Endothelial cell (in vitro differentiated cells): ENCODE measurements at places on chromosomes 5 and 9. TPM values are rescaled to one million over a fixed set of nuclear protein-coding genes. Genes with fewer than 3 reads are reported as not detected.

DNA sequence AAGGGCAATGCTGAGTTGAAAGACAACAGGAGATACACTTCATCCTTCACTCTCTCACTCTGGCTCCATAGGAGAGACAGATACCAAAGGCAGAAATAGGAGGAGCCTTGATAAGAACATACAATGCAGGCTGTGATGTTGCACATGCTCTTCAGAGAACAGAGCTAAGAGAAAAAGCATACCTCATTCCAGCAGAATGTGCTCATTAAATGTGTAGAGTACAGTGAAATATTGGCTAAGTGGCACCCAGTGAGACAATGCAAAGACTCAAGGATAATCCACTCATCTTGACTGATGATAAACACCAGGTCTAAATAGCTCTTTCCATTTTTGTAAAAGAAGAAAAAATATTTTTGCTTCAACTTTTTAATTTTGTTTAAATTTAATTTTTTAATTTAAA, 139.7 kb downstream of the OR2K2 start:
- no peak overlapping the region for H3K4me3 ChIP-seq
- DNase-seq: no peak
- no peaks in the 10 kb centered on the region for H3K36me3 ChIP-seq
- no peaks in the 10 kb centered on the region for H3K4me1 ChIP-seq
- H3K27ac ChIP-seq: no peak overlapping the region

DNA sequence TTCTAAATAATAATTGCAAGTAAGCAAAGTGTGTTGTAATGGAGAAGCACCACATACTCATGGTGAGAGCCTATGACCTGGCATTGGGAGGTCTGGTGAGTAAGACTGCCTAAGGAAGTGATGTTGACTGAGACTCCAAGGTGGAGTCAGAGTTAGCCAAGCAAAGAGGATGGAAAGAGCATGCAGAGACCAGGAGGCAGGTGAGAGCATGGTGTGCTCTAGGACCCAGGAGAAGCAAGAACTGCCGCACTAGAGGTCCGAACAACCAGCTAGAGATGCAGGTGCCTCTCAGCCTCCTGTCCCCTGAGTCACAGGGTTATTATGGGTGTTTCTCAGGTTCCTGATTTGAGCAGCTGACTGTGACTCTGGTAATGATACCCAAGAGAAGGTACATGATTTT, 27.3 kb downstream of the ANP32B start:
- H3K27me3 ChIP-seq: peaks cover 3% of the 10 kb centered on the region
- H3K27ac ChIP-seq: no peak overlapping the region
- DNase-seq: peak; percentile 14
- H3K4me3 ChIP-seq: no peak overlapping the region
- H3K36me3 ChIP-seq: peaks cover 36% of the 10 kb centered on the region

DNA sequence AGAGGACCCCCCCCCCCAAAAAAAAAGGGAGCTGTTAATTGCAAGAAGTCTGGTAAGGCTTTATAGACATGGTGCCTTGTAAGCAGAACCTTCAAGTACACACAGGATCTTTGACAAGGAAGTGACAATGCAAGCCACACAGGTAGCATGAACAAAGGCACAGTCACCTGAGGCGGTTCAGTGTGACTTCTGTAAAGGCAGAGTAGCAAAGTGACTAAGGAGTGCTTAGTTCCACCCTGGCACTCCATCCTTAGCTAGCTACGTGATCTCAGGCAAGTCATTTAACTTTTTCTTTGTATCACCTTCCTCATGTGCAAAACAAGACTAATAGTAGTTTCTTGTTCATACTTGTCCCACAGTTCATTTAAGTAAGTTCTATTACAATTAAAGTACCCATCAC, 282.0 kb downstream of the PRELID2 start:
- no peaks in the 10 kb centered on the region for H3K27me3 ChIP-seq
- no peaks in the 10 kb centered on the region for H3K4me1 ChIP-seq
- H3K4me3 ChIP-seq: no peak overlapping the region
- H3K36me3 ChIP-seq: no peaks in the 10 kb centered on the region
- no peak overlapping the region for H3K27ac ChIP-seq

Gene CNTLN
- 7.4 TPM for total RNA-seq

- no peak overlapping the region for H3K4me3 ChIP-seq
- H3K4me1 ChIP-seq: no peaks in the 10 kb centered on the region
- no peaks in the 10 kb centered on the region for H3K27me3 ChIP-seq
- no peaks in the 10 kb centered on the region for H3K36me3 ChIP-seq
- no peak for DNase-seq
Observed at GRCh38 chr5:128579093-128579492, 41.0 kb upstream of the FBN2 start.

DNA sequence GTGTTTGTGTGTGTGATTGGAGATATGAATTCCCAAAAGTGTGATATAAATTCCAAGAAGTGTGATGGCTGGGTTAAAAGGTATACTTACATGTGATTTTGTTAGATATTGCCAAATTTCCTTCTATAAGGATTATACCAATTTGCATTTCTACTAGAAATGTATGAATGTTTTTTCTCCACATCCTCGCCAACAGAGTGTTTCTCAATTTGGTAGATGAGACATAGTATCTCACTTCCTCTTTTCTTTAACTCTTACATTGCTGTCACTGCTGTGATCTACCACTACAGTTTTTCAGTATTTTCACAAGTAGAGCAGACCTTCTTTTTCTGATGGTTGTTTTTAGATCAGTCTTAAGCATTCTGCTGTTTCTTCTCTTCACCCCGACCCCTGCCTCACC, 111.3 kb downstream of the FER start:
- peaks cover 4% of the 10 kb centered on the region for H3K4me1 ChIP-seq
- H3K27ac ChIP-seq: no peak overlapping the region
- DNase-seq: no peak
- H3K27me3 ChIP-seq: no peaks in the 10 kb centered on the region
- no peak overlapping the region for H3K4me3 ChIP-seq

Gene RAPGEF1
- 226 TPM for total RNA-seq

- DNase-seq: no peak
- H3K4me1 ChIP-seq: peaks cover 13% of the 10 kb centered on the region
- no peak overlapping the region for H3K27ac ChIP-seq
- peaks cover 2% of the 10 kb centered on the region for H3K27me3 ChIP-seq
- no peak overlapping the region for H3K4me3 ChIP-seq
Observed at GRCh38 chr9:87434366-87434765, 63.3 kb upstream of the DAPK1 start.

DNA sequence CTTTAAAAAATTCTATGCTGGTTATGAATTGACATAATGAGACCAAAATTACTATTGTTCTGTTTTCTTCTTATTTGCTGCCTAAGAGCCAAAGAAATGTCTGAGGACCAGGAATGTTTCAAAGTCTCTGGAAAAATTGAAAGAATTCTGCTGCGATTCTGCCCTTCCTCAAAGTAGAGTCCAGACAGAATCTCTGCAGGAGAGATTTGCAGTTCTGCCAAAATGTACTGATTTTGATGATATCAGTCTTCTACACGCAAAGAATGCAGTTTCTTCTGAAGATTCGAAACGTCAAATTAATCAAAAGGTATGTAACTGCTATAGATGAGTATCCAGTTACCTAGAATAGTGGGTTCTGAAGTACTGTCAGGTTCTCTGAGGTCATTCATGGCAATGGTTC, 10.3 kb upstream of the DHFR start:
- no peak overlapping the region for H3K4me3 ChIP-seq
- DNase-seq: no peak
- H3K27ac ChIP-seq: no peak overlapping the region
- peaks cover 5% of the 10 kb centered on the region for H3K27me3 ChIP-seq
- H3K4me1 ChIP-seq: no peaks in the 10 kb centered on the region
- peaks cover 3% of the 10 kb centered on the region for H3K36me3 ChIP-seq

DNA sequence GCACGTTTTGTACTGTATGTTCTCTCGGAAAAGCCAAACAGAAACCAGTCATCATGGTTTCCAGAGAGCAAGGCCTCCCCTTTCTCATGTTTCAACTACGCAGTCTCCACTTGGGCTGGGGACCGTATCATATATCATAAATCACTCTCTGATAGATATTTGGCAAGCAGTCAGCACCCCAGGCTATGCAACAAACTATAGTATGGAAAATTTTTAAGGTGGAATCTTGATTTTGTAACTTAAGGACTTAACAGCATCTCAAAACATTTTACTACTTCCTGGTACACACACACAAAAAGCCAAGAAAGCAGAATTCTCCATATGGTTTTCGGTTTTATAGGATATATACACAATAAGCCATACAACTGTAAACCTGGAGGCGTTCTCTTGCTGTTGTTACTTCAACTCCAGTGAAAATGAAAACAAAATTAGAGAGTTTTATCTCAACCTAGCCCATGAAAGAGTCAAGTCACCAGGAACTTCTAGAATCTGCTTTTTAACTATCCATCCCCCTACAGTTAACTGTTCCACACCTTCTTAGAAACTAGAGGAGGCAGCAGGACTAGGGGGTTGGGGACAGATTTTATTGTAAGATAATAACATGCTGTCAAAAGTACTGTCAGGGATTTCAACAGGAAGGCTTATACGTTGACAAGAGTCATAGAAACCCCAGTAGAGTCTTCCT, 283.4 kb downstream of the NFIB start:
- peaks cover 4% of the 10 kb centered on the region for H3K27me3 ChIP-seq
- H3K27ac ChIP-seq: peak overlapping the region; percentile 15
- H3K4me3 ChIP-seq: no peak overlapping the region
